ENCODE measurements at places on chromosomes 6 and 20.

- DNase-seq, result no peak
These were observed 781.7 kb upstream of the CITED2 start for GRCh38 chr6:140156131-140156530.

- no peak for DNase-seq
These were observed 128.8 kb downstream of the PLCB1 start for GRCh38 chr20:8260837-8261251.

DNA sequence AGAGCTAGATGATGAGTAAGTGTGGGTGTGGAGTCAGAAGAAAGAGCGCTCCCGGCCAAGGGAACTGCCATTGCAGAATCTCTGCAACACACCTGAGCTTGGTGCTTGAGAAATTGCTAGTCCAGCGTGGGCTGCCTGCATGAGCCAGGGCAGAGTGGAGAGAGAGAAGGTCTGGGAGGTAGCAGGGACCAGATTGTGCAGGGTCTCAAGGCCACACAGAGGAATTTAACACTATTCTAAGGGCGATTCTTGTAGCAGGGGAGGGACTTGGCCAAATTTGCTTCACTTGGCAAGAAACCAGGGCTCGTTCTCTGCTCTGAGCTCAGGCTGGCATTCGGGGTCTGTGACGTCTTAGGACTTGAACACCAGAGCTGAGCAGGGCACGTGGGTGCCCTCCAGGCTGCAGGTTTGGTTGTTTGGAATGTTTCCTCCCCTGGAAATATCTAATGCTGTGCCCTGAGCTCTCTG, 53.5 kb downstream of the BCAS4 start:
- peak; percentile 55 for DNase-seq

DNA sequence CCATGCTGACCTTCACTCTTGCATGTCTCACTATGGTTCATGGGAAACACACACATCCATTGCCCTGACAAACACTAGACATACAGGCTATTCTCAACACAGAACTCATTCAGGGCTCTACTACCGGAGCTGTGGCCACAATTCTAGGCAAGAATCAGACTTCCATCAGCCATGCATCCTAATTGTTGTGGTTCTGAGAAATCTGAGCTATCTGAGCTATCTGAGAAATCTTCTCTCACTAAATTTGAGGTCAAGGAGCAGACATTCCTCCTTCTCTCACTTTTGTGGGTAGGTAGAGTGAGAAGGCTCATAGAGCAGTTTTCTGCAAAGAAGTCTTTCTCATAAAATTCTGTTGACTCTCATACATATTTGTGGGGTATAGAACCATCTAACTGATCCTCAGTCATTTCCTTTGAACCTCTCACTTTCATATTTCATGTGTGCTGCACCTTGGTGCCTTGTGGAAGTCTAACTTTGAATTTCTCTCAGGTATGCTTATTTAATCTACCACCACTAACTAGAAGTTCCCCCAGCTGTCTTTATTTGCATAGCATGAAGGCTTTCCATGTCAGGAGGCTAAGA, 43.6 kb downstream of the ADGRF1 start:
- DNase-seq, result no peak

DNA sequence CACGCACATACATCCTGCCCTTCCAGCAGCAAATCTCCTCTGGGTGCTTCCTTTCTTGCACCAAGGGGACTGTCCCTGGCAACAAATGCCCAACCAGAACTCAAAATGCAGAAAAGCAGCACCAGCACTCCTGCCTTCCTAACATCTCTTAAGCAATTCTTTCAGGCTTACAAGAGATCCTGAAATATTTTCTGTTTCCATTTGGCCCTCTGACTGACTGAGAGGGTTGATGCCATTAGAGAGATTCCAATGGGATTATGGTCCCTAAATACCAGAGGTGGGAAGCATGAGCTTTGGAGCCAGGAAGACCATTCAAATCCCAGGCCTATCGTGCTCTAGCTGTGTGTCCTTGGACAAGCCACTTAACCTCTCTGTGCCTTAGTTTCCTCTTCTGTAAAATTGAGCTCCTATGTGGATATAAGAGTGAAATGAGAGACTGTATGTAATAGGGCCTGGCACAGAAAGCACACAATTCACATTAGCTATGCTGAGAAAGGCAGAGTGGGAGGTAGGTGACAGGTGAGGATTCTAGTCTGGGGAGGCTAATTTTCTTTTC, 56.8 kb downstream of the PRDM1 start:
- DNase-seq, result no peak

DNA sequence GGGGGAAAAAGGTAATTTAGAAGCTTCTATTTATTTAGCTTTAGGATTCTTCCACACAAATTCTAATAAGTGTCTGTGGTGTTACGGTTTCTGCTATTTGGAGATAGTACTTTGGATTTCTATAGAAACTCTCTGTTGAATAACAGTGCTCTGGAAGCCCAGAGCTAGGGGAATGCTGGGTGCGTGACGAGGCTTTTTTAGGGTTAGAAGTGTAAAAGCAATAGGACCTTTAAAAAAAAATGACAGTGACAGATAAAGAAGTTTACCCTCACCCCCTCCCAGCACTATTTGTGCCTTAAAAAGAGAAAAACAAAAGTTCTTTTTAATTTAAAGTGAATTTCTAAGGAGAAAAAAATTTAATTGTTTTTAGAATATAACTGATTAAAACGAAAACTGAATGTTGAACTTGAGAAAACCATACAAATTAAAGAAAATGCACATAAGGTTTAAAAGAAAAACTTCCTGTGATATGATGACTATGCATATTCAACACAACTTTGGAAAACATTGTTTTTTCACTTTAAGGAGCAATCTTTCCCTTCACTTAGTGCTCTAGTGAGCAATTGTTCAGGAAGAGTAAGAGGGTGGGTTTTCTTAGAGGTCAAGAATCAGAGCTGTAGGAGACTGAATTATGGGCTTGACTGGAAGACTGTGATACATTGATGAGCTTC, 89.6 kb upstream of the RIPOR2 start:
- DNase-seq, result no peak

GRCh38 chr20:50789968-50790650, 4.8 kb upstream of the BCAS4 start:
- DNase-seq, result no peak

- DNase-seq, result no peak
These were observed 1.4 kb upstream of the BTN3A1 start for GRCh38 chr6:26400626-26401025.

- no peak for DNase-seq
These were observed 139.3 kb downstream of the UNC5CL start for GRCh38 chr6:40899684-40900155.

DNA sequence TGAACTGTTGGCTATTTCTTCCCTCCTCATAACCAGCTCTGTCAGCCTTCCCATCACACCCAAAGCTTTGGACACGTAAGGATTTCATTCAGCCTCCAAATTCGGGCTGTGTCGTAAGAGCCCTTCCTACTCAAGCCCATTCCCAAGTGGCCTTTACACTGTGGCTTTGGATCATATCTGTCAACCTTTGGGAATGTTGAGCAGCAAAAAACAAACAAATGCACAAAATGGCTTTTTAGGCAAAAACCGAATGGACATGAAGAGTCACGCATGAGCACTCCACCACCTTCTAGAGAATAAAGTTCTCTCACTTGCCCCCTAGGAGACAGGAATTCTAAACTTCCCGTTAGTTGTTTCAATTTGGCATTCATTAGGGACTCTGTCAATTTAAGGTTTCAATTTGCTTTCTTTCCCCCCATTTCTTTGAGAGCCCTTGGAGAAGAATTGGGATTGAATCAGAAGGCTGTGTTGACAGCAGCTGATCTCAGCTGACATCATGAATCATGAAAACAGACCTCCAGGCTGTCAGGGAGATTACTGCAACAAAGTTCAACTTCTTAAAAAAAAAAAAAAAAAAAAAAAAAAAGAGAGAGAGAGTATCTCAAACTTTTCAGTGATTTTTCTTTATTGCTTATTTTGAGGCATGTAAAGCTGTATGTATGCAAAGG, 110.3 kb downstream of the BCAS1 start:
- no peak for DNase-seq

DNA sequence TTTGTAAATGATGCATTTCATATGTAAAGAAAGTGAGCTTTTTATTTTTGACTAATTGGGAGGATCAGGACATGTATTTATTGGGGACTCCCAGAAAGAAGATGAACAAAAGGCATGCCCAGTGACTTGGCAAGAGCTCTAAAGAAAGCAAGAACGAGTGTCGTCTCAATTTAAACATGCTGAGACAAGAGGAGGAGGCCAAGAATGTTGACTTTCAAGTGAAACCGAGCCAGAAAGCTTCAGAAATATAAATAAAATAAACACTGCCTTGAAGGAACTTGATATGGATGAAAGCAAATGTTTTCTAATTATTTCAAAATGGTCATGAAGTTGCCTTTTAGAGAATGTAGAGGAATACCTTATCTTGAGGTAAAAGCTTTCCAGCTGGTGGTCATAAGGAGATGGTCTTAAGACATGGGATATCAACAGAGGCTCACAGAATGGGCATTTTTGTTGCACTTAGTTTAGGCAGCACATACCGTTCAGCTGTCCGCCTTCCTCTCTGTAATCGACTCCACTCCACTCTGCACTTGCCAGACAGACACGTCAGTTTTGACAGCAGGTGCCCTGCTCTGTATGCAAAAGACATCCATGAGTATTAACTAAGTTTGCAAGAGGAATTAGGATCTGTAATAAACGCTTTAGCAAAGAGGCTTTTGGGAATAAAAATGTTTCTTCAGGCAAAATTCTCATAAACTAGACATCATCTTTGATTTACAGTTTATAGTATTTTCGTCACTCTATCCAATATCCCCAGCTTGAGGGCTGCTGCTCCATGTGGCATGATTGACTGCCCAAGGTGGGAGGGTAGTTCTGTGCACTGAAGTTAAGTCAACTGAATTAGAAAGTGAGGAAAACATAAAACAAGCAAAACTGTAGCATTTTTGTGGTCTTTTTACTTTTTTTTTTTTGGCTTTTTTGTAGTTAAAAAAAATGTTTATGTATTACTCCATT, 613.1 kb downstream of the PKHD1 start:
- DNase-seq, result no peak

DNA sequence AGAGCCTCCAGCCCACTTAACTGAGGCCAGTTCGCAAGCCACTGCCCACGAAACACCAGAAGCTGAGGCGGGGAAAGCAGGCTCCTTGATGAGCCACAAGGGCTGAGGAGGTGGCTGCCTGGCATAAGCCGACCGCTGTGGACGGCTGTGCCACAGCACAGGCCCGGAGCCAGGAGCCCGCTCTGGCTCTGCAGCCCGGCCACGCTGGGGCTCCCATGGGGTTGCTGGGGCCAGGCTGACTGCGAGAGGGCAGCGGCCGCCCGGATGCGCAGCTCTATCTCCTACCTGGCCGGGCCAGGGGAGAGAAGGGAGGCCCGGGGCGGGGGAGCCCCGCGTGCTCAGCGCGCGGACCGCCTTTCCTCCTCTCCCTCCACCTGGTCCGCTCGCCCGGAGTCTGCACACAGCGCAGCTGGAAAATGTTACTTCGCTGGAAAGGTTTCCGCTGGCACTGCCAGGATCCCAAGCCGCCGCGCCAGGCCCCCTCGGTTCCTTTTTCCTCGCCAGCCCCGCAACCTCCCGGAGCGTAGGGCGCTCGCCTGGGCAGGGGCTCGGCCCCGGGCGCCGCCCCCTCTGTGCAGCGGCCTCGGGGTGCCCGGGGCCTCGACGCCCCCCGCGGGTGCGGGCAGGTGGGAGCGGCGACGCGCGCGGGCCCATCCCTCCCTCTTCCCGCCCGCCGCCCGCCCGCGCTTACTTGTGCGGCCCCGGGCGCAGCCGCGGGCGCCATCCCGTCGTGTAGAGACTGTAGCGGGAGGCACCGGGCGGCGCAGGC, 657 bp downstream of the EMILIN3 start:
- peak; percentile 15 for DNase-seq

DNA sequence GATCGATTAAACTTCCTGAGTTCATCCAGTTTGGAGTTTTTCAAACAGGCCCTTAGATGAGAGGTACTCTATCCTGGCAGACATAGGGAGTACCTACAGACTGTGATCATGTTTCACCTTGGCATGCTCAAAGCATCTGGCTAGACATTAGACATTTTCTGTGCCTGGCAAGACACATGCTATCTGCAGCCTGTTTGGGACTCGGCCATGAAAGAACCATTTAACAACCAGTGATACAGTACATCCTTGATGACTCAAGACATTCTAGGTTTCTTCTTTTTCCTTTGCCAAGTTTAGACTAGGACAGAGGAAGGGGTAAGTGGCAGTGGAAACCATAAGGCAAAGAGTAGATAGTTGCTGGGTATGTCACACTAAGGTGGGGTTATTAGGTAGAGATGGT, 15.4 kb upstream of the PAQR8 start:
- no peak for DNase-seq

DNA sequence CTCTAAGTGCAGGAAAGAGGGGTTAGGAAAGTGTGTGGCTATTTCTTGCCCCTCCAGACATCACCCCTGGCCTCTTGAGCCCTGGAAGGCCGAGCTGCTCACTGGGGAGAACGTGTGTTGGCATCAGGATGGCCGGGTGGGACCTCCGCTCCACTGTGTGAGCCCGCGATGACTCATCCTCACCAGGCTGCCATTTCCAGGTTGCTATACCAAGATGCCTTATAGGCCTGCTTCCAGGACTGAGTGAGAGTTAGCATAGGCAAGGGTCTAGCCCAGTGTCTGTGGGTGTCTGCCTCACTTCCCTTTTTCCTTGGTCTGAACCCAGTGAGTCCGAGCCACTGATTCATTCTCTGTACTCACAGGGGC, 105.0 kb downstream of the MRPL14 start:
- DNase-seq, result no peak

DNA sequence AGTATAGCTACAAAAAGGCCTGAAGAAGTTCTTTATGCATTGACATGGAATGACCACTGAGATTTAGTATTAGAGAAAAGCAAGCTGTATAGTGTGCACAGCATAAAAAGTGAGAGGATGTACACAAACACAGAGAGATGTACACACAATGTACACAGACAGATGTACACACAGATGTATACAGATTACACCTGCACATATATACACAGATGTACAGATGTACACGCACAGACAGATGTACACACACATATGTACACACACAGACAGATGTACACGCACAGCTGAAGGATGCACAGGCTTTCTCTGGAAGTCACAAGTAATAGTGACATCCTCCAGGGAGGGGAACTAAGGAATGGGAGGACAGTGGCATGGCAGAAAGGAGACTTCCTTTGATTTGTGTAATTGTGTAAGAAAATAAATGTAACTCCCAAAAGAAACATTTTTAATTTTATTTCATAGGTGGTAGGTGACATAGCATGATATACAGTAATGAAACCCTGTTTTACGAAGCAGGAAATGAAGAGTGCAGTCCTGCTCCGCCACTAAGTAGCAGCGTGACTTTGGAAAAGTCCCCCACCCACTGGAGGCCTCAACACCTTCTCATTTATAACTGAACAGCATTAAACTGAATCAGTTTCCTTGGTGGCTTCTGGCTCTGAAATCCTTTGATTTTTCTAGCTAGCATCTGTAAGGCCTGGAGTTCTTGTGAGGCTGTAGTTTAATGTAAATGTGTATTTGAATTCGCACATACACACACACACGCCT, 14.1 kb downstream of the NFATC2 start:
- no peak for DNase-seq

- DNase-seq, result no peak
These were observed 172.8 kb downstream of the TRIM27 start for GRCh38 chr6:28750926-28751458.

- no peak for DNase-seq
These were observed 274.2 kb upstream of the CDH4 start for GRCh38 chr20:60977901-60978300.

Measured in hypothalamus (tissue), 51 donors.